ENCODE measurements at places on chromosomes 4 and X. TPM values are rescaled to one million over a fixed set of nuclear protein-coding genes. Genes with fewer than 3 reads are reported as not detected.

Gene XIAP
- 27.0 TPM for total RNA-seq

Gene CYTL1
- not detected for total RNA-seq

Gene EREG
- not detected for total RNA-seq

Gene ADH1C
- not detected for total RNA-seq

- ATAC-seq = no peak
Observed at GRCh38 chr4:95268819-95269565, 279.8 kb downstream of the UNC5C start.

- ATAC-seq = no peak
Observed at GRCh38 chrX:39814391-39814790, 283.4 kb downstream of the BCOR start.

DNA sequence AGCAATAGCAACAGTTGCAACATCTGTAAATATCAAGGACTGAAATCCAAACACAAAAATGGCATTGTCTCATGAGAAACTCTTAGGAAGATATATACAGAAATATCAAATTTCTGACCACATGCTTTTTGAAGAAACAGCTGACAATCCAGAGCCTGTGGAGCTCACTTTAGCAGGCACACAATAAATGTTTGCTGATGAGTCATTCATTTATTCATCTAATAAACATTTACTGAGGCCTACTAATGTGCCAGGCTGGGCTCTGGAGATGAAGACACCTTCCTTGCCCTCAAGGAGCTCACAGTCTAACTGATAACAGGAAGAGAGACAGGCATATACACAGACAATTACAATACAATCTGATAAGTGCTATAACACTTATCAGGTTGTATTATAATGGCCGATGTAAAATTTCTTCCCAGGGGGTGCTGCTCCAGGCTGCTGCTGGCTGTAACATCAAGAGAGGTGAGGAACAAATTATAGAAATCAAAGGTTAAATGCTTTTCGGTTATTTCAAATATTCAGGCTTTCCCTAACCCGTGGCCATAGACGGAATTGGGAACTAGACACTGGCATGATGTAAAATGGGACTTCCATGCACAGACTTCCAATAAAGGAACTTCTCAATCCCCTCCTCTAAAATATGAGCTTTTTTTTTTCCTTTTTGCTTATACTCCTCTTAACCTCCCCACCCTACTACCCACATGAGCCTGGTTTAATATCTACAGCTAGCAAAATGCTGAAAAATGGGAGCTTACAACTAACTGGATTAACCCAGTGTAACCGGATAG, 16.8 kb upstream of the ZCCHC13 start:
- ATAC-seq = no peak

DNA sequence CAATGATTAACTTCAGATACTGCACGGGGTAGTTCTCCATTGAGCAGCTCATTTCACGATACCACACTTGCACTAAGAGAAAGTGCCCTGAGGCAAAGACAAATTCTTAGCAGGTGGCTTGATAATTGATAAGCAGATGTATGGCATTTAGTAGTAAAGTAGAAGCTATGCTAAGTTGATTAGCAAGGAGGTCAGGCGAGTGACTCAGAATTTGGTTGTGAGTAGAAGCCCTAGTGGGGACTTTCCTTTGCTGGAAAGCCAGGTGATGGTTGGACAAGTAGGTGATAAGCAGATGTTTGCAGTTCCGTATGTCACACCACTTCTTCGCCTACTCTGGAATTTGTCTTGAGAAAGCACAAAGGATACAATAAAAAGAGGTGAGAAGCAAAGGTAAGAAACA, 58.7 kb downstream of the TLL1 start:
- no peak for ATAC-seq
